ENCODE measurements at places on chromosomes 3 and 15.

GRCh38 chr3:160643994-160644393 lies 33.0 kb upstream of the ARL14 start:
- DNase-seq: no peak

GRCh38 chr15:29736012-29736743 lies 86.1 kb downstream of the TJP1 start:
- no peak for DNase-seq

- no peak for DNase-seq
Observed at GRCh38 chr3:148042663-148043445, 633.7 kb downstream of the ZIC1 start.

DNA sequence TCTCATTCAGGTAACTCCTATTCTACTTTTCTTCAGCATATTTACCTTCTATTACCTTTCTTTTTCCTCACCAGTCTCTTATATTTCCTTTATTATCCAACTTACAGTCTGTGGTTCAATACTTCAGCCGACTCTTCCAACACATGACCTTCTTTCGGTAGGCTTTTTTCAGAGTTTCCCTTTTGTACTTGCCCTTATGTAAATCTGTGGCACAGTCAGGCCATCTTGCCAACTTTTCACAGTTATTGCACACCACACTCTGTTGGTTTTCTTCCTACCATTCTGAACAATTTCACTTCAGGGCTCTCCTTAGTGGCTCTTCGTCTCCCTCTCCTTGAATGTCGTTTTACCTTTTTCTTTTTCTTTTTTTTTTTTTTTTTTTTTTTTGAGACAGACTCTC lies 427.8 kb downstream of the LPP start:
- DNase-seq: no peak

DNA sequence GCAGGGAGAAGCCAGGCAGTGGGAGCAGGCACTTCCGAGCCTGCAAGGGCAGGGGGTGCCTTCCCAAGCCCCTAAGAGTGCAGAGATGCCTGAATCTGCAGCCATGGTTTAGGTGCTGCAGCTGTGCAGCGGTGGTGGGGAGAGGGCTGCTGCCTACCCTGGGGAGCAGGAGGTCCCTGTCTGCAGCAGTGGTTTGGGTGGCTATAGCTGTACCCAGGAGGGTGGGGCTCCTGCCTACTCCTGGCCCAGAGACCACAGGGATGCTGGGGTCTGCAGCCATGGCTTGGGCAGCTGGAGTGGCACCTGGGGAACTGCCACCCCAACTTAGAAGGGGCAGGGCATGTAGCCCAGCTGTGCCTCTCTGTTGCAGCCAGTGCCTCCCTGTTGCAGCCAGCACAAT lies 488.1 kb upstream of the THBS1 start:
- DNase-seq: no peak

DNA sequence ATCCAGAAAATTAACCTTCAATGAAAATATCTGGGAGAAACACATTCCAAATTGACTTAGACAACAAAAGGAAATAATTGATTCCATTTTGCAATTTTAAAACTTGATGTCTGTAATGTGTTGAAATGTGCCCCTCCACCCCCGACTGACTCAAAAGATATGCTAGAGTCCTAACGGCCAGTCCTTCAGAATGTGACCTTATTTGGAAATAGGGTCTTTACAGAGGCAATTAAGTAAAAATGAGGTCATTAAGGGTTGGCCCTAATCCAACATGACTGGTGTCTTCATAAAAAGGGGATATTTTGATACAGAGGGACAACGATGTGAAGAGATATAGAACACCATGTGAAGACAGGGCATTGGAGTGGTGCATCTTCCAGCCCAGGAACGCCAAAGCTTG lies 153.9 kb downstream of the PDZRN3 start:
- DNase-seq: no peak

GRCh38 chr3:114775395-114775794 lies 371.7 kb downstream of the ZBTB20 start:
- no peak for DNase-seq

GRCh38 chr15:23690450-23690852 lies 3.3 kb upstream of the NDN start:
- DNase-seq: no peak

DNA sequence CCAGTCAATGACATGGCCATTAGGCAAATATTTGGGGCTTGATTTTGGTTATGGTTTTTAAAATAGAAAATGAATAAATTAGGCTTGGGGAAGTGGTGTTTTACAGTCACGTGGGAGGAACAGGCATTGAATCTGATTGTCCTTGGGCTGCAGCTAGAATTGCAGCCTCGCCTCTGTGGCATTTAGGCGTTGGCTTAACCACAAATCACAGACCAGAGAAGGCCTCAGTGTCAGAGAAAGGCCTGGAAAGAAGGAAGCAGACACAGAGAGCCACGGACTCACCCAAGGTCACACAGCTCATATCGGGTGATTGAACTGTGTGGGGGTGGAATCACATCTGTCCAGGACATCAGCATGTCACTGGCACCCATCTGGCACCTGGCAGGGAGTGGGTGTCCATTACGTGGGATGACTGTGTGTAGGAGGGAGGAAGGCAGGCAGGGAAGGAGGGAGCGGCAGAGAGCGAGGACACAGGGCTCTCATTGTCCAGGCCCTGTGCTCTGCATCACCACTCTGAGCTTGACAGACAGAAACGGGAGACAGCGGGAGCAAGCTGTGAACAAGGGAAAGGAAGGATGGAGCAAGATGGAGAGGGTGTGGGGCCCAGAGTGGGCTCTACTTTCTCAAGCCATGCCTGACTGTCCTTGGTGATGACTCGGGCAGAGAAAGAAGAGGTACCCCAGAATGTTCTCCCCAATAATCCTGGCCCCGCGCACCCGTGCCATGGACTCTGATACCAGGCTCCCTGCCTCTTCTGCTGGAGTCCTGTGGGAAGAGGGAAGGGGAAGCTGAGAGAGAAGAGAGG lies 186.4 kb downstream of the FAM43A start:
- no peak for DNase-seq

DNA sequence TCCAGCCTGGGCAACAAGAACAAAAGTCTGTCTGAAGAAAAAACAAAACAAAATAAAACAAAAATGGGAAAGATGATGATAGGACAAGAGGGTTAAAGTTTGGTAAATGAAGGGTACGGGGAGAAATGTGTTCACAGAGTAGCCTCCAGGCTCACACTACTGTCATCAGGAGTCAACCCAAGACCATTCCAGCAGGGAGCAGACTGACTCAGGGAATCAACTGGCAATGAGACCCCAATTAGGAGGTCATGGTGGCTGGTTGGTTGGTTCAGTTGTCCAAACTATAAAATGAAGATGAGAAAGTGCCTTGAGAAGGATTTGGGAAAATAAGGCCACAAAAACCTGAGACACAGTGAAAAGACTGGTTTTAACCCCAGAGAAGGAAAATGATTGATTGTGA lies 51.8 kb downstream of the KLHL6 start:
- no peak for DNase-seq

GRCh38 chr3:141240687-141241615 lies 9.3 kb downstream of the PXYLP1 start:
- DNase-seq: no peak

DNA sequence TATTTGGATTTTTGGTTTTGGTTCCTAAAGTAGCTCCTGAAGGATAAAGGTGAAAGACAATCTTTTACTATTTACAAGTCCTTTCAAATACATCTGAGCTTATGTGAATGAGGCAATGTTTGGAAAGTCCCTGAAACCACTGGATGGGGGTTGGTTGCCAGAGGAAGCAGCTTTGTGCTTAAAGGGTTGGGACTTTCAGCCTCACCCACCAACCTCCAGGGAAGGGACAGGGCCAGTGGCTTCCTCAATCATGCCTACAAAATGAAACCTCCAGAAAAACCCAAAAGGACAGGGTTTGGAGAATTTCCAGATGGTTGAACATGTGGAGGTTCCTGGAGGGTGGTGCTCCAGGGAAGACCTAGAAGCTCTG lies 20.9 kb upstream of the ABHD17C start:
- DNase-seq: no peak

- no peak for DNase-seq
Observed at GRCh38 chr15:98442901-98443300, 205.4 kb upstream of the IGF1R start.

- no peak for DNase-seq
Observed at GRCh38 chr3:157518881-157519280, 15.7 kb upstream of the VEPH1 start.

GRCh38 chr3:20056725-20057611 lies 16.7 kb downstream of the KAT2B start:
- no peak for DNase-seq

- DNase-seq: no peak
Observed at GRCh38 chr15:32802286-32802936, 84.6 kb downstream of the GREM1 start.

- DNase-seq: no peak
Observed at GRCh38 chr3:159840703-159841299, 147.8 kb upstream of the IL12A start.

- no peak for DNase-seq
Observed at GRCh38 chr3:193335031-193335430, 43.5 kb downstream of the ATP13A5 start.

DNA sequence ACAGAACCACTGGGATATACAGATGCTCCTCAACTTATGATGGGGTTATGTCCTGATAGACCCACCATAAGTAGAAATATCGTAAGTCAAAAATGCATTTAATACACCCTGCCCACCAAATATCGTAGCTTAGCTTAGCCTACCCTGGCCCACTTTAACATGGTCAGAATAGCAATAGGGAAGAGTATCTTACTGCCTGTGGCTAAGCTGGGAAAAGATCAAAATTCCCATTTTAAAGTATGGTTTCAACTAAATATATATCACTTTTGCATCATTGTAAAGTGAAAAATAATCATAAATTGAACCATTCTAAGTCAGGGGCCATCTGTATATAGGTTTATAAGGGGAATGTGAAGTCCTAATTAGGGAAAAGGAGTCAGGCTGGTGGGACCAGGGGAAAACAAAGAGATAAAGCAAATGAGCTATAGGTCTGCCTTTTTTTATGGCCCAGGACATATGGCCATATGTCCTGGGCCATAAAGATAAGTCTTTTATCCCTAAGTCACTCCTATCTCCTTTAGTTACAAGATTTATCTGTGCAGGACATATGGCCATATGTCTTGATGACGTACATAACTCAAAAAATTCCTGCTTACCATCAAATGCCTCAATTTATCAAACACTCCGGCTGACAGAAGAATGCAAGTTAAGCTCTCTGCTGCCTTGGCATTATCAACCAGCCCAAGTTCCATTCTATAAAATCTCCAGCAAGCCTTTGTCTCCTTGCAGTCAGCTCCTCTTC lies 11.2 kb downstream of the RTP3 start:
- DNase-seq: no peak

DNA sequence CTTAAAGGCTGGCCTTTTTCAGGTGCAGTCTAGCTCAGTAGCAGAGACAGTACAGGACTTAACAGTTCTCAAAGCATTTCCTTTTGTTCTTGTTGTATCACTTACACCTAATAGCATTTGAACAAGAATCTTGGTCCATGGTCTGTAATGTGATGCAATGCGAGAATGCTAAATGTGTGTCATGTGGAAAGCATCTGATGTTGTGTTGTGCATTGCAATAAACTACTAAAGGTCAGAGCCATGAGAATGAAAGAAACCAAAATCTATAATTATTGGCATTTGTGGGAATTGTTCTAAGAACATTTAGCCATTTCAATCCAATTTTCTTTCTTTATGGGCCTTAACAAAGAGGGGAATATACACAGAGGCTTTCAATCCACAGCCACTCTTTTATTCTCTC lies 324.5 kb upstream of the ROBO2 start:
- no peak for DNase-seq

DNA sequence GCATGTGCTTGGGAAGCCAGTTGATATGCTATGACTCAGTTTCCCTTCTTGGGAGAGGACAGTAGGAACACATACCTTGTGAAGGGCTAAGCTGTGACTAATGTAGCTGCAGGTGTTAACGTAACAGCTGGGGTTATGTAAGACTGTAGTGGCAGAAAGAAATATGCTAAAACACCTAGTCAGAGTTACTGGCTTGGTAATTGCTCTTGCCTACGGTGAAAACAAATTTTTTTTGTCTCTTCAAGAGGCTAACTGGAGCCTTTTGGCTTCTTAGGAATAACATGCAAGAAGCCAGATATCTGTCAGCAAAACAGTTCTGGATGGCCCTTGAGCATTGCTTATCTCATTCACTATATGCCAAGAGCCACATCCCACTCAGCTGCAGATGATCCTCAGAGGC lies 1.4 kb downstream of the MAPKBP1 start:
- DNase-seq: no peak

DNA sequence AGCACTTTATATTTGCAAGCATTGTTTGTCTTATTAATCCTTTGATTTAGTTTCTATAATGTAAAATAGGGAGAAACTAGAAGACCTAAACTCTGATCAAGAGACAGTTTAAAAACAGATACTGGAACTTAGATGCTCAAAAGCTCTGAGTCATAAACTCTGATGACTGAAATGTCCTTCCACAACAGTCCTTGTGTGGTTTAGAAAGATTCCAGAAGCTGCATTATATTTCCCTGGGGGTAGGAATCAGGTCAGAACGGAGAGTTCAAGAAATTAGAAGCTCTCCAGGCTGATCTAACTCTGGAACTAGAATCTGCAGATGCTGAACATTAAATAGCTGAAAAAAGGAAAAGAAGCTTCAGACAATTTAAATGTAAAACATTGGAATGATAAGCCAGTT lies 18.3 kb upstream of the ONECUT1 start:
- DNase-seq: no peak

DNA sequence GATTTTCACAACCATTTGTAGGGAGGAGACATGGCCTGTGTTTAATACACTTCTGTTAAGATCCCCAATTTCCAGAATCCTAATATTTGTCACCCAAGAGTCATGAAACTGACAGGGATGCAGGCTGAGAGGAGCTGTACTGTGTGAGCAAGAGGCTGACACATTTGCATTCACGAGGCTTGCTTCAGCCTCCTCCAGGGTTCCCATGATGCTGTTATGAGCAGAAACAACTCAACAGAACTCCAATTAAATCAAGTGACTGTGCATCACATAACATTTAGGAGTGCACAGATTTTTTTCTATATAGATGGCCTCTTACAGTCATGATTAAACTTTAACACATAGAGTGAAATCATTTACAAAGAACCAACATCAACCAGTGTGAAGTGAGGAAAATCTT lies 292.3 kb upstream of the STT3B start:
- DNase-seq: no peak

DNA sequence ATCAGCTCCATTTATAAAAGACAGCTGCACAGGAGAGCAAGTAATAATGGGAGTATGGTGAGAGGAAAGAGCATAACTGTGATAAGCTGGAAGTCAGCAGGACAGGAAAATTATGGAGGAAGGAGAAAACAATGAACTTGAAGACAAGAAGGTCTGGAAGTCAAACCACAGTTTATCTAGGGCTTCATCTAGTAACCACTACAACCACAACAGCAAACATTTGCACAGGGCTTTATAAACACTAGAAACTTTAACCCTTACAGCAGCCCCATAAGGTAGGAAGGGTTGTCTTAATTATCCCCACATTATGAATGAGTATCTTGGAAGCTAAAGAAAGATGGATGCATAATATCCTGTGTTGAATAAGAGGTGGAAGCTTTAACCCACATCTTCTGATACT lies 820.8 kb downstream of the IGSF11 start:
- DNase-seq: no peak

- DNase-seq: no peak
Observed at GRCh38 chr15:64180235-64180824, 17.5 kb upstream of the PPIB start.

Measured in D721Med (cell line).